Hippocampal formation (tissue), 2 donors: ENCODE measurements at places on chromosomes 7 and 10.

DNA sequence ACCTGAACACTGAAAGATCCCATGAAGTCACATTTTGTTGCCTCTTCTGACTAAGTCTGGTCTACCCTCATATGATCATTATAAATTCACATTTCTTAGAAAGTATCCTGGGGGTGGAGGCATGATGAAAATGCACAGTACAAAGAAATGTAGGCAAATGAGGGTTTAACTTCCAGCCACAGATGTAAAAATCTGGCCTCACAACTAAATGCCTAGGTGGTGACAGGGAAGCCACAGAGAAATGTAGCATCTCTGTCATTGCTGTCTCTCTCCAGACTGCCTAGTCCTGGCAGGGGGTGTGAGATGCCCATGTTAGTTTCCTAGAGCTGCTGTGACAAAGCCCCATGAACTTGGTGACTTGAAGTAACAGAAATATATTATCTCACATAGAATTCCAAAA, 395.9 kb downstream of the SORCS3 start:
- DNase-seq: no peak

- no peak for DNase-seq
Observed at GRCh38 chr10:97633921-97634320, 621 bp upstream of the MORN4 start.

DNA sequence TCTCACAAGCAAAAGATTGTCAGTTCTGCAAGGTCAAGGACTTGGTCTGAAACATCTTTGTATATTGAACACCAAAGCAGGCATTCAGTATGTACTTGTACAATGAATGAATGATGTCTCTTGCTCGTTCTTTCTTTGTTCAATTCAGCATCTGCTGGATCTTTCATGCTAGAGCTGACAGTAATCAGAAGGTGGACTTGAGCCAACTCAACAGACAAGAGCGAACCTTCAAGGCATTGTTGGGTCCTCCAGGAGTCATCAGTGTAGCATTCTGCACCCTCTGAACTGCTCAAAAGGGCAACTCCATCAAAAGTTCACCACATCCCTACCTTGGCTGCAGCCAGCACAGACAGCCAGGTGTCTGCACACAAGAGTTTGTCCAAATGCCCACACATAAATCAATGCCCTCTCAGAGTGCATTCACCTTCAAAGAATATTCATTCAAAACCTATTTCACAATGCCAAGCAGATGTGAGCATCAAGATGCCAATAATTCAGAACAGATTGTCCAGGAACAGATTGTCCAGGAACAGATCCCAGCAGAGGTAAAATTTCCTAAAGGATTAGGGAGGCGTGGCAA, 386.7 kb downstream of the CALN1 start:
- no peak for DNase-seq

DNA sequence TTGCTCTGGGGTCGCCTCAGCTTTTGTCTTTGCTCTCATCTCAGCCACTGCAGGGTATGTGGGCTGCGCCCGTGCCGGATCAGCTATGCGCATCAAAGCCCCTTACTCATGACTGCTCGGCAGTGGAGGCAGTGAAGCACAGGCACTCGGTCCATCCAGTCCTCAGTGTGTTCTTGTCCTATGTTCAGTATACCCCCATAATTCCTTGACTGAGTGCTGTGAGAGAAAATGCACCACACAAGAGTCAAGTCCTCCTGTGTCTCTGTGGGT, 27.4 kb downstream of the EPDR1 start:
- no peak for DNase-seq

DNA sequence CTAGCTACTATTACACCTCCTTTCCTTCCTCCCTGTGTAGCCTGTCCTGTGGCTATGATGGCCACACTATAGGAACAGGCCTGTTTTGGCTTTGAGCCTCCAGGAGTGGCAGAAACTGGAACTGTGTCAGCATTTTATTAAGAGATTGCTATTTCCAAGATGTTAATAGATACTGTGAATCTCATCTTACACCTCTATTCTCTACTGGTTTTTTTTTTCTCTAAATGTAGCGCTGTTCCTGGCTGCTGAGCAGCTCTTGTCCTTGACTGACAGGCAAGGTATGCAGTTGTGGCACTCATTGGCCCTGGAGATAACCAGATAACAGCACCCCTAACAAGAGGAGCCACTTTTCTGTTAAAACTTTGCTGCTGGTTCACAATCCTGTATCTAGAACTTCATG, 119.5 kb downstream of the EXOC4 start:
- no peak for DNase-seq

DNA sequence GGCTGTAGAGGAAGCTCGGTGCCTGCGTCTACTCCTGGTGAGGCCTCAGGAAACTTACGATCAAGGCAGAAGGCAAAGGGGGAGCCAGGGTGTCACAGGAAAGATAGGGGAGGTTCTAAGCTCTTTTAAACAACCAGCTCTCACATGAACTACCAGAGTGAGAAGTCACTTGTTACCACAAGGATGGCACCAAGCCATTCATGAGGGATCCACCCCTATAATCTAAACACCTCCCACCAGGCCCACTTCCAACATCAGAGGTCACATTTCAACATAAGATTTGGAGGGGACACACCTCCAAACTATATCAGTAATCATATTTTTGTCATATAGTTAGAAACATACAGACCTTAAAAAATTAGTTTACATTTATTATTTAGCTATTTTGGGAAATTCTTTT, 9.4 kb downstream of the NOC3L start:
- no peak for DNase-seq

GRCh38 chr10:60212195-60212594, 177.5 kb downstream of the ANK3 start:
- DNase-seq: no peak

GRCh38 chr7:80681272-80681885, 42.9 kb downstream of the CD36 start:
- no peak for DNase-seq

DNA sequence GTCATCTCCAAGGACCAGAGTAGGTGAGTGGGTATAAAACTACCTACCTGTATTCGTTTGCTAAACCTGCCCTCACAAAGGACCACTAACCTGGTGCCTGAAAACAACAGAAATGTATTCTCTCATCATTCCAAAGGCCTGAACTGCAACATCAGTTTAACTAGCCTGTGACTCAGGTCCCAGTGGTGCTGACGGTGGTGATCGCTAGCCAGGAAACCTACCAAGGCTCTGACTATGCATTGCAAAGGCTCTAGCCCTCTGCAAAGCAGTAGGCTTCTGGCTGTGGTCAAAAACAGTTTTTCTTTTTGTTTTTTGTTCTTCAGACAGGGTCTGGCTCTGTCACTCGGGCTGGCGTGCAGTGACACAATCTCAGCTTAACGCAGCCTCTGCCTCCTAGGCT, 107.5 kb downstream of the NPTX2 start:
- no peak for DNase-seq

GRCh38 chr7:151319189-151319588, 22.4 kb upstream of the NUB1 start:
- DNase-seq: no peak

DNA sequence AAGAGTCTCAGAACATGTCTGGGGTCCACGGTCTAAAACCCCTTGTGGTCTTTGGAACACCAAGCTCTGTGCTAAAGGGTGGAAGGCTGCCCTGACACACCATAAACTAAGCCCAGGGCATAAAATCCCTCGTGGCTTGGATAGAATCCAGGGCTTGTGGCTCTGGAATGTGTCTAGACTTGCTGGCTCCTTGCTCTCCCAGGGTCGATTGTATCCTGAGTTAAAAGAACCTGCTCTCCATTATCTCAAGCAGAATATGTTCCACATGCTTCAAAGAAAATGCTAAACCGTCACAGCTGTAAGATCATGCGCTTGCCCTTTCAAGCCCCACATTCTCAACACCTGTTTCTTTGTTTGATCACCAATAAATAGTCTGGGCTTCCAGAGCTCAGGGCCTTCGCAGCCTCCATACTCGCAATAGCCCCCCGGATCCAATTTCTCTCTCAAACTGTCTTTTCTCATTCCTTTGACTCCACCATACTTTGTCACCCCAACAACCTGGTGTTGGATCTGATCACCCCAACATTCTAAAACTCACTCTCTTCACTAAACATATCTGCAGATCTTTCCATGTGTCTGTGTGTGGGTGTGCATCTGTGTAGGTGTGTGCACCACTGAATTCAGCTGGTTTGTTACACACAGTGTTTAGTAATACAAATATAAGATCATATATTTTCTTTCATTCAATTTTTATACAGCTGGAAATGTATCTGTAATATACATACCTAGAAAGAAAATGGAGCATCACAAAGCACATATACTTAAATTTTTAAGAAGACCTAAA, 238.5 kb downstream of the ZMYND11 start:
- DNase-seq: no peak

- DNase-seq: no peak
Observed at GRCh38 chr10:53477313-53477675, 704.7 kb upstream of the MBL2 start.

DNA sequence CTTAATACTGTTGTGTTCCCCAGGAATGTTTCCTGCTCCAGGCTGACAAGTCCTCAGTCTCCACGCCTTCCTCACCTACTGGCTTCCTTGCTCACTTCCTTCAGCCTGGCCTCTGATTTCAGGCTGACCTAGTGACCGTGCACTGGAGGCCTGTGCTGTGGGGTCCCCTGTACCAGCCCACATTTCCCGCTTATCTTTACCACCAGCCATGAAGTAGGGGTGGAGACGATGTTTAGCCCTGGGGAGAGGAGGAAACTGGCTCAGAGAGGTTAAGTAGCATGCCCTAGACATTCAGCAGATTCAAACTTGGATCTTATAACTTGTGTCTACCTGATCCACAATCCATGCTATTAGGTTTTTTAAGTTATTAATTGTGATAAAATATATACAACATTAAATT, 4.8 kb upstream of the ZNF488 start:
- no peak for DNase-seq

DNA sequence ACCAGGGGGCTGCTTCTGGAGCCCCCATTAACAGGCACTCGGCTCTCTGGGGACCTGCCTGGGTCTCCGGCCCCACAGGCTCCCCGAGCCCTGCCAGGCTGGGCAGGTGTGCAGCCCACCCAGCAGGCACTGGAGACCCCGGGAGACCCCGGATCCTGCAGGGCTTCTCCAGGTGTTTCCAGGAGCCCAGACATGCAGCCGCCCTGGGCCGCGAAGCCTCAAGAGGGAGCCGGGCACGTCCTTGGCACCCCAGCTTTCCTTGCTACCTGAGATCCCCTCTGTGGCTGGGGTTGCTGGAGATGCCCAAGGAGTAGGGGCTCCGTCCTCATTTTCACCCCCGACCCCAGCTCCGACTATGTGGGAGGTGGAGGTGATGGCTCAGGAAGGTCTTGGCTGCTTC, 7.7 kb upstream of the AMZ1 start:
- no peak for DNase-seq

- DNase-seq: no peak
Observed at GRCh38 chr7:150897502-150898474, 45.5 kb downstream of the AOC1 start.

- DNase-seq: no peak
Observed at GRCh38 chr10:43969506-43969905, 320.8 kb upstream of the ZNF32 start.

DNA sequence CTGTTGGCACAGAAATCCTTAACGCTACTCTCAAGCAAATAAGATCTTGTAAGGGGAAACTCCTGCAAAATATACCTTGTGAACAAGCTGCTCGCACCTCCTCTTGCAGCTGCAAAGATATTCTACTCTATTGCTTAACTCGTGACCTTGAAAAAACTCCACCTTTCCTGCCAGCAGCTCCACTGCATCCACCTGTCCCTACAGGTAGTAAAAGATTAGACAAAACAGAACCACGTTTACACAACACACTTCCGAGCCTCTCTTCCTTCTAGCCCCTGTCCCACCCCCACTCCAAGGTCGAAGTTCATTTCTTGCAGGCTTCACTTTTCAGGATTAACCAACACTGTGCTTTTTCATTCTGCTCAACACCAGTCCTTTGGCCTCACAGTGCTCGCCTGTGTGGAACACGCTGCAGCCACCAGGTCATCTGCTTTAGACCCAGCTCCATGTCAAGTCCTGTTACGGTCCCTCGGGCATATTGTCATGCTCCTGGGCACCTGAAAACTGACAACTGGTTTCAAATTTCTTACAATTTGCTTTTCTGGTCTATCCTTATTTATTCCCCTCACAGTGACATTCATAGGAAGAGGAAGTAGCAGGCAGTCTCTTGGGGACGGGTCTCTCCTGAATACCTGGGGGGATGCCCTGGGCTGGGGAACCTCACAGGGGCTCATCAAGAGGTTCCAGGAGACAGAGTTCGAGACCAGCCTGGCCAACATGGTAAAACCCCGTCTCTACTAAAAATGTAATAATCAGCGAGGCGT, 165.8 kb upstream of the KLF14 start:
- no peak for DNase-seq

DNA sequence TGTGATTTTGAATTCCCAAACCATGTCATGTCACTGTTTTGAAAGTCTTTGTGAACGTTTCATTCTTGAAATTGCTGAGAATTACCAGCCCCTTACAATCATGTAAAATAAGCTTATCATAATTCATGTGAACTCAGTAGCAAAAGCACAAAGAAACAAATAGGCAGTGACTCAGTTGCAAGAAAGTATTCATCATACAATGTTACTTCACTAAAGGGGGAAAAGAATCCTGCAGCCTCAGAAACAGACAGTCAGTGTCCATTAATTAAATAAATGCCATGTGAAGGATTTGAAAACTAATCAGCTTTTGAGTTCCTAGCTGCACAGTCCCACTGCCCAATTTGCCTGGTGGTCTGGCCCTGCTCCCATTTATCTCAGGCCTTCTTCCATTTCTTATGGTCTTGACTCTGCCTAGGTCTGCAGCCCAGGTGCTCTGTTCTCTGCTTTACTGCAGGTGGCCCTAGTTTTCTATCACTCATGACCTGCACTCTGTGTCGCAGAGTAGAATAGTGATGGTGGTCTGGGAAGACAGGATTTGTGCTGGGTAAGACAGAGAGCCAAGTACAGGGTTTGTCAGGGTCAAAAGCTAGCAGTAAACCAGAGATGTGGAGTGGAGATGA, 99.7 kb downstream of the PLCE1 start:
- DNase-seq: no peak

GRCh38 chr7:50621206-50621605, 56.0 kb upstream of the DDC start:
- no peak for DNase-seq

DNA sequence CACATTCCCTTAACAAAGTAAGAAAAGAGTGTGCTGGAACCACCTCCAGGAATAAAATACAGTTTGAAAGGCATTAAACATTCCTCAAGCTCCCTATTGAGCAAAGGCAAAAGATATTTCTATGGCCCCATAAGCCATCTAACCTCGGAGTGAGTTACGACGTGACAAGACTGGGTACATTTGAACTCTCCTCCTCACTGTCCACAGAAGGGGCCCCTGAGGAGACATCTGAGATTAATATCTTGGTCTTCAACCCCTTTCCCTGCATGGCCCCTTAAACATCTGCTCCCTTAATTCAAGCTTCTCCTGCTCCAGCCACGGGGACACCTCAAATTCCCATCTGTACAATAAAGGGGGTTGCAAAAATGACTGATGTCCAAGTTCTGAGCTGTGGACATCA, 526 bp downstream of the GIMAP1 start:
- DNase-seq: no peak

- DNase-seq: no peak
Observed at GRCh38 chr7:85191383-85191782, 4.5 kb upstream of the SEMA3D start.

DNA sequence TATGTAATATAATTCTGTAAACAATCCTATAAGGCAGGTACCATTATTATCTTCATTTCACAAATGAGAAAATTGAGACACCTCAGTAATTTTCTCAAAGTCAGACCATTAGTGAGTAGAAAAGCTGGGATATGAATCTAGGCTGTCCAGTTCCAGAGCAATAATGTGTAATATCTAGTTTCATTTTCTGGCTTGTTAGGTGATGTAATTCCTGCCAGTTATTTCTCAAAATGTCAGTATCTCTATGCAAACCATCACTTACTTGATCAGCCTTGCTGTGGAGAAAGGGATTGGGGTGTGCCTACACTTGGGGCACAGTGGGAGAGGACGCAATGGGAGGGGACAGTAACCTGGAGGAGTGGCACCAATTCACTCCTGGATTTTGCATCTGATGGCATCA, 157.5 kb downstream of the LYZL1 start:
- no peak for DNase-seq
